ENCODE measurements at places on chromosomes 6 and 20. TPM values are rescaled to one million over a fixed set of nuclear protein-coding genes. Genes with fewer than 3 reads are reported as not detected.

PRR18 gene
- not detected for total RNA-seq

YTHDF1 gene
- 28.1 TPM for total RNA-seq

CRYBG1 gene
- 6.1 TPM for total RNA-seq

IMPG1 gene
- not detected for total RNA-seq

BMP2 gene
- total RNA-seq, result 16.3 TPM

WFDC5 gene
- total RNA-seq, result not detected

SIRPB2 gene
- total RNA-seq, result not detected

MICA gene
- total RNA-seq, result 15.9 TPM

E2F1 gene
- 3.4 TPM for total RNA-seq

PRRT1 gene
- 0.54 TPM for total RNA-seq

BPIFB2 gene
- total RNA-seq, result not detected

PPIL6 gene
- total RNA-seq, result 6.2 TPM

CDS2 gene
- total RNA-seq, result 40.6 TPM

TINAG gene
- total RNA-seq, result 0.13 TPM

TGM2 gene
- 60.4 TPM for total RNA-seq

CST7 gene
- not detected for total RNA-seq

RAE1 gene
- total RNA-seq, result 32.1 TPM

BANF2 gene
- total RNA-seq, result not detected

PKIB gene
- 0.13 TPM for total RNA-seq

TRIM31 gene
- total RNA-seq, result not detected

CNKSR3 gene
- 13.8 TPM for total RNA-seq

CFB gene
- 34.6 TPM for total RNA-seq

EYA2 gene
- total RNA-seq, result 1.8 TPM

SEC23B gene
- 39.7 TPM for total RNA-seq

OPRM1 gene
- total RNA-seq, result not detected

ZBTB12 gene
- 1.9 TPM for total RNA-seq

HLA-DOB gene
- 0.32 TPM for total RNA-seq

PTPRK gene
- 59.2 TPM for total RNA-seq

MACROD2 gene
- 2.4 TPM for total RNA-seq

SLC17A1 gene
- total RNA-seq, result not detected

CRISP3 gene
- total RNA-seq, result not detected

POU5F1 gene
- 0.97 TPM for total RNA-seq

GABRR2 gene
- total RNA-seq, result 0.13 TPM

IL17F gene
- total RNA-seq, result not detected

PRKN gene
- total RNA-seq, result 6.5 TPM

ULBP1 gene
- total RNA-seq, result 0.52 TPM

MOG gene
- total RNA-seq, result not detected

RUNX2 gene
- 0.91 TPM for total RNA-seq

SCAF8 gene
- 44.6 TPM for total RNA-seq

DOK5 gene
- 31.6 TPM for total RNA-seq

LTB gene
- total RNA-seq, result not detected

CTCFL gene
- not detected for total RNA-seq

BPHL gene
- 15.3 TPM for total RNA-seq

NR2E1 gene
- total RNA-seq, result not detected

PRL gene
- total RNA-seq, result 0.11 TPM

Data from articular chondrocyte of knee joint (primary cell).